ENCODE measurements at places on chromosomes 7 and 10.

GRCh38 chr7:158847451-158847866 lies 8.9 kb upstream of the DYNC2I1 start:
- DNase-seq = no peak

GRCh38 chr7:82241356-82241755 lies 202.2 kb downstream of the CACNA2D1 start:
- DNase-seq = no peak

DNA sequence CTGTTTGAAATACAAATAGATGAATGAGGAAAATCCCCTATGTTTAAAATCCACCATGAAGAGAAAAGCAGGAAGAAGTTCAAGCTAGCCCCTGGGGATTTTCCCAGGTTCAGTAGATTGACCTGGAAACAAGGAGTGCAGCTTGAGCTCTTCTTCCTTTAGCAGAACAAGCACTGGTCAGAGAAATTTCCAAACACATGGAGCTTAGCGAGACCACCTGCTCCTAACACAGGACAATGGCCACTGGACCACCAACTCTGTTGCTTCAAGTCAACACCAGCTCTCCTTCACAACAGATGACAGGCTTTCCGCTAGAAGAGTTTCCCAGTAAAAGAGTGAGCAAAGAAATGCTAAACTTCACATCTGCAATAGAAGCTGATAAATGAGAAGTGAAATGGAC lies 9.4 kb upstream of the FBXW4 start:
- no peak for DNase-seq

GRCh38 chr7:78769481-78770101 lies 683.9 kb downstream of the MAGI2 start:
- DNase-seq = no peak

GRCh38 chr7:78225534-78225933 lies 427.0 kb downstream of the PHTF2 start:
- no peak for DNase-seq

DNA sequence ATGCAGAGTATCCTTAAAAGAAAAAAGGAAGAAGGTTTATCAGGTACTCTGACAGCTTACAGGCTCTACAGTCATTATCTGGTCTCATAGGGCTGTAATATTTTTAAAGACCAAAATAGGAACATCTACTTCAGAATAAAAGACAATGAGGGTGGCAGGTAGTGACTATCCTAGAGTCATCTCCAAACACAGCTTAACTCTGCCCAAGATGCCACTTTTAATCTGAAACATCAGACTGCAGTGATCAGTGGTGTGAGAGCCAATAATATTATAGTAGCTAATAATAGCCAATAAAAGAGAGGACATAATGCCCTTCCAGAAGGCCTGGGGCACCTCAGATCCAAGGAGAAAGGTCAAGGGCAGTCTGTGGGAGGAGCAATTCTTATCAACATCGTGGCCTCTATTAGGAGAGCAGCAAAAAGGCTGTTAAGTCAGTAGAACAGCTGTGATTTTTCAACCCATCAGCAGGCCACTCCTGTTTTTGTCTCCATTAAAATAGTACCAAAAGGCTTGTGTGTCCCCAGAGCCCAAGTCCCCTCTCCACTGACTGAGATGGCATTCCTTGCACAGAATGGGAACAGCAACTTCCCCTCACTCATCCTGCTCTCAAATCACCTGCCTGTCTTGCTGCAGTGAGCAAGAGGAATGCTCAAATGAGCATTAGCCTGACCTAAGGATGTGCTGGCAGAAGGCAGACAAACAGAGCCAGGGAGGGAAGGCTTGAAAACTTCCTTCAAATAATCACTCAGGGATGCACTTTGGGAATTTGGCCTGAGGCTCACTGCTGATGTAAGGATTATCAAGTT lies 20.7 kb upstream of the SPOCK2 start:
- no peak for DNase-seq

GRCh38 chr7:83517035-83517700 lies 131.8 kb downstream of the SEMA3E start:
- DNase-seq = no peak

Measured in iris pigment epithelial cell (primary cell).